ENCODE measurements at places on chromosomes 5 and 9.

DNA sequence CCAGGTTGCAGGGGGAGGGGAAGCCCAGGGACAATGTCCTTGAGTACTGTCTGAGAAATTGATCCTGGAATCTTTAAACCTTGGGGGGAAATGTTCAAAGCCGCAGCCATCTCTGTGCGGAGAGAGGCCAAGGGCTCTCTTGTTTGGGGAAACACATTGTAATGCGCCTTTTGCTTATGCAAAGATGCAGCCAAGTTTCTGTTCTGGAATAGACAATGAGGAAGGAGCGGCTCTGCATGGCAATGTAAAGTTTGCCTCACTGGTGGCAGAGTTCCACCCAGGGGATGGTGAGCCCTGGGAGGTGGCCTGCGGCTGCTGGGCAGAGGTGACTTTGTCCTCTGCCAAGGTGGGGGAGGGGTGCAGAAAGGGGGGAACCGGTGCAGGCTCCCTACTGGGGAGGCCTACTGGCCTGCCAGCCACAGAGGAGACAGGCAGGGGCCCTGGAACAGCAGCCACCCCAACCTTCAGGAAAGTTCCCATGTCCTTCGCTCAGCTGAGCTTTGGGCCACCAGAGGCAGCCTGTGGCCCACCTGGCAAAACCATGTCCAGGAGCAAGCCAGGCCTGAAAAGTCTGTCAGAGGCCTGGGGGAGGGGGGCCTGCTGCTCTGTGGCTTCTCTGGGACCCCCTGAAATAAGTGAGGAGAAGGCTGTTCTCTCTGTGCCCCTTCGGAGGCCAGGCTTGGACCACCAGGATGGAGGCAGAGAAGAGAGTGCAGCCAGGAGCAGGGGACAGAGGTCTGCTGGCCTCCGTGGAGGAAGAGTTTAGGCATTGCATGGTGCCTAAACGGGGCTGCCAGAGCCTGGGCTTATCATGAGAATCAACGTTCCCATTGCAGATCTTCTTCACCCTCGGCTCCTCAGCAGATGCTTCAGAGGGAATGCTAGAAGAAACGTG, 127.8 kb downstream of the ZNF354C start:
- DNase-seq: no peak

GRCh38 chr9:114086607-114087006, 8.5 kb upstream of the AMBP start:
- DNase-seq: no peak

DNA sequence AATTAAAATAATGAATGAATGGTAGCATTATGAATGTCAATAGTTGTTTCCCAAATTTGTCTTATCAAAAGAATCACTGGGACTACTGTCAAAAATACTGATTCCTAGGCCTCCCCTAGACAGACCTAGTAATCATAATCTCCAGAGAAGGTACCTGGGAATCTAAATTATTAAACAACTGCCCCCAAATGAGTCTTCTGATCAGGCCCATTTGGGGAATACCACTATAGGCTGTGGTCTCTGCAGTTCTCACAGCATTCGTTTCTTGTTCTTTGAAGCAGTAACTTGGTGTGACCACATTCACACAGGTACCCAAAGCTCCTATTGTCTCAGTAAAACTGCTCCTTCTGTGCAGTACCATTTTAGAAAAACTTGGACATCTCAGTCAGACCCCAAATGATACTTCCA, 230.9 kb downstream of the PIK3R1 start:
- DNase-seq: no peak

DNA sequence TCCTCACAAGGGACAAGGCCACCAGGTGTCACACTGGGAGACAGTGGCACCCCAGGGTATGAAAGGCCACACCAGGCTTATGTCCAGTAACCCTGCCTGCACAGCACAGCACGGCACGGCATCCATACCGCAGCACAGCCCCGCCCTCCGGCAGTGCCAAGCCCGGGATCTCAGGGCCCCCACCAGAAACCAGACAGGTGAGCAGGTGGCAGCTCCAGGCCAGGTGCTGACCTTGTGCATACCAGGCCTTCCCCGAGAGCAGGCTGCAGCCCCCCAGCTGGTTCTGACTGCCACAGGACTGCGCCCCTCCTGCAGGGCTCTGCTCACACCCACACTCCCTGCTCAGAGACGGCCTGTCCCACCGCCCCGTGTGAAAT, 56.5 kb downstream of the ADAMTS2 start:
- no peak for DNase-seq

GRCh38 chr9:73038613-73039012, 85.8 kb upstream of the ALDH1A1 start:
- DNase-seq: no peak

- DNase-seq: no peak
Measured at GRCh38 chr9:5835808-5836207, 2.9 kb upstream of the ERMP1 start.
